ENCODE measurements at places on chromosomes 13 and 19.

DNA sequence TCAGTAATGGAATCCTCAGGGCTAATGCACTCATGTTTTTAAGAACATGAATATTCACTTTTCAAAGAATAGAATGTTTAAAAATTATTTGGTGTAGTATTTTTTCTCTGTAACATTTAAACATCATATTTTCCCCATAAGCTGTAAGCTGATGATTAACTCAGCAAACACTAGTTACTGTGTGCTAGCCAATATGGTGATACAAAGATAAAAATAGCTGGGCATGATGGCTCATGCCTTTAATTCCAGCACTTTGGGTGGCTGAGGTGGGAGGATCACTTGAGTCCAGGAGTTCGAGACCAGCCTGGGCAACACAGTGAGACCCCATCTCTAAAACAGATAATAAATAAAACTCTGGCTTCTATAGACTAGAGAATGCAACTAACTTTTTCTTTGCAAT lies 13.2 kb downstream of the RNF17 start:
- DNase-seq: no peak

- peak; percentile 95 for DNase-seq
These were observed 165.5 kb upstream of the KLF12 start for GRCh38 chr13:74299721-74300120.

- no peak for DNase-seq
These were observed 3.6 kb upstream of the ONECUT3 start for GRCh38 chr19:1749373-1750342.

DNA sequence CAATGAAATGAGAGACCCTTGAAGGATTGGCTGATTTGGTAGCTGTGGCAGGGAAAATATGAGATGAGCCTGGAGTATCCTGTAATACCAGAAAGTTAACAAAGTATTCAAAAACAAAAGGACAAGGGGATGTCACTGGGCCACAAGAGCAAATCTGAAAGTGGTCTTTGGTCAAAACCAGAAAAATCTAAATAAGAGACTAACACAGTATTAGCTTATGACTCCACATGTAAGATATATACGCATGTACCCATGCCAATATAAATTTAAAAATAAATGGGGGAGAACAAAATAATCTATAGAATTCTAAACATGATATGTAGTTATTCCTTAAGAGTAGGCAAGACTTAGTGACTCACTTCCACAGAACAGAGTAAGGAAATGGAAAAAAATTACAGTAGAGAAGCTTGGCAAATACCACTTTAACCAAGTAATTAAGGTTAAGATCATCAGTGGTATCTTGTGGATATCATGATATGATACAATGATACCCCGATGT lies 16.9 kb downstream of the KLF12 start:
- DNase-seq: no peak

DNA sequence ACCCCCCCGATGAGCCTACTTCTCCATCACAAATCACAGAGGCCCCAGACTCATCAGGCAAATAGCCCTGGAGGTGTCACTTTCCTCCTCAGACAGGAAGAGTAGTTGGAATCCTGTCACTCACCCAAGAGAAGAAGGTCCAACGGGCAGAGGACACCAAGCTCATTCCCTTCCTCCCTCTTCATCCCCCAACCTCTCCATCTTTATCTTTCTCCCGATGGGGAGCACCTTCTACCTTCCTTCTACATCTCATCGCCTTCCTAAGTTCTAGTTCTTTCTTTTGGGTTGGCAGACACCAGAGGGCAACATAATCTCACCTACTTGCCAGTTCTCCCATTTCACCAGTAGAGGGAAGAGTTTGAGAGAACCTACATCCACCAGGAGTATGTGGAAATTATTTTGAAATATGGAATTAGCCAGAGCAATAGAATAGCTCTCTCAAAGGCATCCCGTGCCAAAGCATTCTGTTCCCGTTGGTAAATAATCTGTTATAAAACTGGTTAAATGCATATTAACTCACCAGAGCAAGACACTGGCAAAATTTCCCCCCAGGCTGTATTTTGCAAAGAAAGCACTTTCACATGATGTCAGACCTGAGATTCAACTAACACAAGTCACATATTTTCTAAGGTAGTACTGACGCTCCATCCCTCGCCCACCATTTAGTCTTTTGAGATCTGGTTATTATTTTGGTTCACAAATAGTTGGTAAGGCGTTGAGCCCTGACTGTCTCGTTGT lies 55.0 kb downstream of the ZIC5 start:
- DNase-seq: peak; percentile 63

DNA sequence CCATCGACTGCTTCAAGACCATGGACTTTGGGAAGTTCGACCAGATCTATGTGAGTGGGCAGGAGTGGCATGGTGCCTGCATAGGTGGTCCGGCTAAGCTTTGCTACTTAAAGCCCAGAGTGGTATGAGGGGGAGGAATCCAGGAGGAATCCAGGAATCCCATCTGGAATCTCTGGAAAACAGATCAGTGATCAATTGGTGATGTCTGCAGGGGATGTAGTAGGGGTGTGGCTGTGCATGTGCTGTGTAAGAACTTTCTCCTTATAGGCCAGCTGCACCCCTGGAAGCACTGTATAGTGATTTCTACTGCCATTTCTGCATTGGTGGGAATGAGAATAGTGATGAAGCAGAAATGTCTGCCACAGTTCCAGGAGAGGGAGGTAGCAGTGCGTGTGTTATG lies 23.6 kb downstream of the PNPLA6 start:
- no peak for DNase-seq

GRCh38 chr13:52104624-52105023 lies 24.2 kb downstream of the NEK5 start:
- DNase-seq: peak; percentile 28

GRCh38 chr13:19845758-19846157 lies 17.7 kb downstream of the ZMYM5 start:
- peak; percentile 54 for DNase-seq
